Cardiac muscle cell (in vitro differentiated cells and primary cell): ENCODE measurements at places on chromosomes 11 and 22. TPM values are rescaled to one million over a fixed set of nuclear protein-coding genes. Genes with fewer than 3 reads are reported as not detected.

DNA sequence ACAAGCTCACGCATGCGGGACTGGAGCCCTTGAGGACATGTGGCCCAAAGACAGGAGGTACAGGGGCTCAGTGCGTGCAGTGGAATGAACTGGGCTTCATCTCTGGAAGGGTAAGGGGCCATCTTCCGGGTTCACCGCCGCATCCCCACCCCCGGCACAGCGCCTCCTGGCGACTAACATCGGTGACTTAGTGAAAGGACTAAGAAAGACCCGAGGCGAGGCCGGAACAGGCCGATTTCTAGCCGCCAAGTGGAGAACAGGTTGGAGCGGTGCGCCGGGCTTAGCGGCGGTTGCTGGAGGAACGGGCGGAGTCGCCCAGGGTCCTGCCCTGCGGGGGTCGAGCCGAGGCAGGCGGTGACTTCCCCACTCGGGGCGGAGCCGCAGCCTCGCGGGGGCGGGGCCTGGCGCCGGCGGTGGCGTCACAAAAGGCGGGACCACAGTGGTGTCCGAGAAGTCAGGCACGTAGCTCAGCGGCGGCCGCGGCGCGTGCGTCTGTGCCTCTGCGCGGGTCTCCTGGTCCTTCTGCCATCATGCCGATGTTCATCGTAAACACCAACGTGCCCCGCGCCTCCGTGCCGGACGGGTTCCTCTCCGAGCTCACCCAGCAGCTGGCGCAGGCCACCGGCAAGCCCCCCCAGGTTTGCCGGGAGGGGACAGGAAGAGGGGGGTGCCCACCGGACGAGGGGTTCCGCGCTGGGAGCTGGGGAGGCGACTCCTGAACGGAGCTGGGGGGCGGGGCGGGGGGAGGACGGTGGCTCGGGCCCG is at the start of gene MIF:
Gene MIF, plus strand, starts transcription at position 439 of the 765 bp plus-strand sequence. Its CDS starts 92 bp downstream, at position 531.
- DNase-seq, result peak; percentile 97

The KLHDC7B gene
- total RNA-seq, result 0.07 and 0.18 TPM in 2 replicates

The TSPAN32 gene
- total RNA-seq, result 22.0 and 22.4 TPM in 2 replicates

DNA sequence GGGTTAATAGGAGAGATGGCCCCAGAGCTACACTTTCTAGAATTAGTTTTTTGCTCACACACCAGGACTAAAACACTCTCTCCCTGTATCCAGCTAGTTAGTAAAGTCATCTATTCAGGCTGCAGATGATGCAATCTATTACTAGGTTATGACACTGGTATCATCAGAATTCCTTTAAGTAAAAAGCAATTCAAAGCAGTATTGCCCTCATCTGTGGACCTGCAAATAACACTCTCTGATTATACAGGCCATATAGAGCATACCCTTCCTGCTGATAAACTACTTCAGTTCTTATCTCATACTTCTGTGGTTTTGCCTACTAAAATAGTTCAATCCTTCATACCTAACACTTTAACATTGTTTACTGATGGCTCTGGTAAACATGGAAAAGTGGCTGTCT is 13.5 kb upstream of the MTMR2 start:
- DNase-seq, result peak; percentile 25

DNA sequence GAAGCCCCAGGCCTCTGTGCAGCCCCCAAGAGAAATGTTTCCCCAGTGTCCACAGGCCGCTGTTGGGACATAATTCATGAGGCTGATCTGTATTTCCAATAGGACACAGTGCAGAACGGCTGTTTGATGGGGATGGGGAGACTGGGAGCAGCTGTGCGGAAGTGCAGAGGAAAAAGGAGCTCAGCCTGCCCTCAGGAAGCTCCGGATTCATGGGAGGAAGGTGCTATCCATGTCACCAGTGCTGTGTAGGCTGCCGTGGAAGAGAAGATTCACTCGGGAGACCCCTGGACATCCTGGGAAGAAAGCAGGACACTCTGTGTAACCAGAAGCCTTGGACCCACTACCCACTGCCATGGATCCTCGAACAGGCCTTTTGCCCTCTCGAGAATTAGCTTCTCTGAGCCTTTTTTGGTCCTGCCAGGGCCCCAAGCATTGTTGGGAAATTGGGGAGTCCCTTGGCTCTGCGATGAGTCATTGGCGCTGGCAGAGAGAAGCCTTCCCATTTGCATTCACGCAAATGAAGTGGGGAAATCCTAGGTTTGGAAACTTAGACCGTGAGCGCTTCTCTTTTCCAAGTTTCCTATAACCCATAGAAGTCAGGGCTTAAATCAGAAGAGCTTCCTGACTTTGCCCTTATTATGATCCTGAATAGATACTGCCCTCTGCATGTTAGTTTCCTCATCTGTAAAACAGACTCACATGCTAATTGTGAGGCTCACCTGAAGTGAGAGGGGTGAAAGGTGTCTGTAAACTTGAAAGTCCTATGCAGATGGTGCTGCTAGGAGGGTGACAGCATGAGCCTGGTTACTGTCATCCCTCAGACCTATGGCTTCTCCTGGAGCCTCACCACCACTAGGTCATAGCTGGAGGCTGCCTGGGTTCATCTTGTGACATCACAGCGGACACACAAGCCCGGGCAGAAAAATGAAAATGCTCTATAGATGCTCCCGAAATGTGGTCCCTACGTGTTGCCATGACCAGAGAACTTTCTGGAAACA is 229.2 kb upstream of the B3GAT1 start:
- DNase-seq, result no peak
